CD4-positive, alpha-beta T cell treated with Interferon gamma for 1 hour (primary cell): ENCODE measurements at places on chromosomes 2 and 18.

DNA sequence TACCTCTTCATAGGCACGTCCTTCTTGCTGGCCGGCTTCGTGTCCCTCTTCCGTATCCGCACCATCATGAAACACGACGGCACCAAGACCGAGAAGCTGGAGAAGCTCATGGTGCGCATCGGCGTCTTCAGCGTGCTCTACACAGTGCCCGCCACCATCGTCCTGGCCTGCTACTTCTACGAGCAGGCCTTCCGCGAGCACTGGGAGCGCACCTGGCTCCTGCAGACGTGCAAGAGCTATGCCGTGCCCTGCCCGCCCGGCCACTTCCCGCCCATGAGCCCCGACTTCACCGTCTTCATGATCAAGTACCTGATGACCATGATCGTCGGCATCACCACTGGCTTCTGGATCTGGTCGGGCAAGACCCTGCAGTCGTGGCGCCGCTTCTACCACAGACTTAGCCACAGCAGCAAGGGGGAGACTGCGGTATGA, 2.3 kb downstream of the FZD7 start:
- DNase-seq, result no peak

DNA sequence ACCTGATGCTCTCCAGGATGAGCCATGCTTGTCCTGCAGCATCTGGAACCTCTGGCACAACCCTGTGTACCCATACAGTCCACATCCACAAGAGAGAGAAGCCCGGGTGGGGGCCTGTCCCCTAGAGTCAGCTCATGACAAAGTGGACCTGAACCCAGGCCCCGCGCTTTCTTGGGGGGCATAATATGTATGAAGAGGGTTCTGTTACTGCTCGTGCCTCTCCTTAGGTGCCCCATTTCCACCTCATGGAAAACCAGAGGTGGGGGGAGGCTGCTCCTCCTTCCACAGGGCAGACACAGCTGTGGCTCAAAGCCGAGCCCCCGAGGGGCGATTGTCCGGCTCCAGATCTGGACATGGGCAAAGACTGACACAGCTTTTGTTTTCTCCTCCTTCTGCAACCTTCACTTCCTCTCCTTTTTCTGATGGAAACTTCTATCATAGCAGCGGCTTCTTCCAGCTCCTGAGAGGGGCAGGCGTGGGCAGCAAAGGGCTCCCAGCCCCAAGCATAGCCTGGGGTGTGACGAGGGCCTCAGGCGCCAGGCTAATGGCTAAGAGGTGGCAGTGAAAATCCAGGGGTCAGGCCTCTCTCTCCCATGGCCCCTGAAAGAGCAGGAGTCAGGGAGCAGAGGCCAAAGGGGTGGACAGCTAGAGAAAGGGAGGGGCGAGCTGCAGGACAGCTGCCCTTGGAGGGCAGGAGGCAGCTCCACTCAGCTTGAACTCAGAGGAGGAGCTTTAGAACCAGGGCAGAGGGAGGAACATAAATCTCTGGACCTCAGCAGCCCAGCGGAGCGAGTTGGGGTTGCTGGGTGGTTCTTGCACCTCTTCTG, 155.5 kb downstream of the ZFP36L2 start:
- DNase-seq, result no peak

- DNase-seq, result no peak
Observed at GRCh38 chr2:190158798-190159434, 96.4 kb upstream of the MSTN start.

- DNase-seq, result no peak
Observed at GRCh38 chr2:174794851-174795374, 30.6 kb upstream of the CHRNA1 start.

DNA sequence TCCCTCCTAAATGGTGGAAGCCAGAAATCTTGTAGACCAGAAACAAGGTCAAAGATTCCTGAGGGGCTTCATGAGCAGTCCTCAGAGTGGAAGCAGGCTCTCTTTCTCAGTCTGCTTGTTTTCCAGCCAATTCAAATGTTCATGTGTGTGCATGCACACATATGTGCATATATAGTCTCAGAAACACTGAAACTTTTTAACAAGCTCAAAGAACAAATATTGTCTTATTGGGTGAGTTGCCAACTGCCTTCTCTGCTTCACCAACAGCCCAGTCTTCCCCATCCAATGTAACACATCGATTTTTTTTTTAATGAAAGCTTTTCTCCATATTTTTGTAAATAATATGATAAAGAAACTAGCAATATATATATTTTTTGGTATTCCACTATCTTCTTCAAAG, 3.7 kb downstream of the CACNB4 start:
- no peak for DNase-seq

GRCh38 chr2:233250985-233251305, 528 bp upstream of the ATG16L1 start:
- DNase-seq, result no peak

DNA sequence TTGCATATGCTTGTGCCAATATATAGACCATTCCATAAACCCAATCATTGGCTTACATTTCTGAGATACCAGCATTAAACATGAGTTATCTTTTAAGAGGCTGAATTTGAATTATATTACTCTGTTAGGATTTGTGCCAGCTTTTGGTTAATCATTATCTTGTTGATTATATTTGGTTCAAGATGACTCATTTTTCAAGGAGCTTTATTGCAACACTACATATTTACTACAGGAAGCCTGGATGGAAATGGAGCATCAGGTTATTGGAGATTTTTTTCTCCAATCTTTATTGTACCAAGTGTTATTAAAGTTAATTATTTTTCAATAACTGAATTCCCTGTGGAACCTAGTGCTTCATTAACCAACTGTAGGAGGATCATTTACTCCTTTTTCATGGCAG, 26.4 kb downstream of the EML4 start:
- no peak for DNase-seq

GRCh38 chr2:63121055-63121834, 70.6 kb downstream of the OTX1 start:
- DNase-seq, result no peak

DNA sequence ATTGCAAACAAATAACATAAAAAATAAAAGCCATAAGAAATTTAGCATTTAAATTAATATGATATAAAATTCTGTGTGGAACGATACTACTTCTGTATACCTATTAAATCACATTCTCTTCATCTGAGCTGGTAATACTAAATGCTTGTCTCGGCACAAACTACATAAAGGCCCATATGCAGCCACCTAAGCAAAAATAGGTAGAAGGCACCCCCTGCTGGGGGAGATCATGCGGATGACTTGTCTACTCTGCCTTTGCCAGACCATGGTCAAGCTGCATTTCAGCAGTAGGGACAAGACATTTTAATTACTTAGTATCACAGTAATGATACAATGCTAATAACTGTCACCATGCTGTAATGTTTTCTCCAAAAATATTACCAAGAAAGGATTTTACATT, 108.0 kb downstream of the CDH19 start:
- DNase-seq, result no peak

DNA sequence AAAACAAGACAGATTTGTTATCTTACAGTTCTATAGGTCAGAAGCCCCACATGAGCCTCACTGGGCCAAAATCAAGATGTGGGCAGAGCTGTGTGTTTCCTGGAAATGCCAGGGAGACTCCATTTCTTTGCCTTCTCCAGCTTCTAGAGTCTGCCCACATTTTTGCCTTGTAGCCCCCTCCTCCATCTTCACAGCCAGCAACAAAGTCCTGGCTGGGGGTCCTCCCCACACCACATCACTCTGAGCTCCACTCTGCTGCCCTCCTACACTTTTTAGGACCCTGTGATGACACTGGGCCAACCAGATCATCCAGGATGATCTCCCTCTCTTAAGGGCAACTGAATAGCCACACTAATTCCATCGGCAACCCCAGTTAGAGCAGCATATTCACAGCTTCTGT, 34.3 kb downstream of the ASB1 start:
- DNase-seq, result no peak

GRCh38 chr2:96112501-96113366, 3.6 kb downstream of the ADRA2B start:
- no peak for DNase-seq

DNA sequence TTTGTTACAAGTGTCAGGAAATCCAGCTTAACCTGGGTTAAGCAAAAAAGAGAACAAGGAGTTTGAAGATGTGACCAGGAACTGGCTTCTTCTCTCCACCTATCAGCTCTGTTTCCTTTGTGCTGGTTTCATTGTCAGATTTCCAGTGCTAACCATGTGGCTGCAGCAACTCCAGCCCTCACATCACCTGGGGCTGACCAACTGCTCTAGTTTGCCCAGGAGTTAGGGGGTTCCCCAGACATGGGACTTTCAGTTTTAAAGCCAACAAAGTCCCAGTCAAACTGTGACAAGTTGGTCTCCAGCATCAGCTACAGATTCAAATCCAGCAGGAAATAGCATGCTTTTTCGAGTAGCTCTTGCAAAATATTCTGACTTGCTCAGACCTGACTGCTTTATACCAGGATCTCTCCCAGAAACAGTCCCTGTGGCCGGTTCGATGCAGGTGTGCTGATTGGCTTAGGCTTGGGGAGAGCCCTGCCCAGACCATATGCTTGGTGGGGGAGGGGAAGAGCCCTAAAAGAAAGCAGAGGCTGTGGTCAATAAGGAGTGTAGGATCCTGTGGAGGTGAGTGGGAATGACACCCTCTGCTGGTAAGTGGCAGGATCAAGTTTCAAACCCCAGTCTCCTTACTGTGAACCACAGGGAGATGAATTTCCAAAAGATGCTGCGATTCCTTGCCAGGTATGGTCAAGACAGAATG, 49.5 kb downstream of the KCNE4 start:
- DNase-seq, result no peak

DNA sequence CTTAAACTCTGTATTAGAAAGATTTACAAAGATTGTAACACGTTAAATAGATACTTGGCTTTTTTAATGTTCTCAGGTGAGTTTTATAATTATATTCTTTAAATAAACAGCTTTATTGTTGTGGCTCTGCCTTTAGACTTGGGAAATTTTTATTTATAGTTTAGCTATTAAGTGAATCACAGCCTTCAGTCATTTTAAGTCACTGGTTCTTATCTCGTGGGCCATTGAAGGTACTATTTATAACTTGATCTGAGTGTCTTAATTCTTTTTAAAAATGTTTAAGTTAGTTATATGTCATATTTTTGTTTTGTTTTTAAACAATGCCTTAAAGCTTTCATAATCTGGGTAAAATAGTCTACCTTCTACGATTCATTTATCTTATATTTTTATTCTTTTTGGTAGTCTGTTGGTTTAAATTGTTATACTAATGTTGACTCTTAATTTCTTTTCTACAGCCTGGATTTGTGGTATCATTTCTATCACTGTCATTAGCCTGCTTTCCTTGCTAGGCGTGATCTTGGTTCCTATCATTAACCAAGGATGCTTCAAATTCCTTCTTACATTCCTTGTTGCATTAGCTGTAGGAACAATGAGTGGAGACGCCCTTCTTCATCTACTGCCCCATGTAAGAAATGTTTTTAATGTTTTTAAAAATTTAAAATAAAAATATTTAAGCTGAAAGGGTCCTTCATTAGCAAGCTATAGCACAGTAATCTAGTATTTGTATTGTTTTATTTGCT, 49.3 kb downstream of the SLC39A10 start:
- DNase-seq, result no peak

GRCh38 chr2:96209011-96209728, 543 bp upstream of the STARD7 start:
- no peak for DNase-seq

GRCh38 chr18:67969458-67969857, 452.9 kb upstream of the DSEL start:
- no peak for DNase-seq

DNA sequence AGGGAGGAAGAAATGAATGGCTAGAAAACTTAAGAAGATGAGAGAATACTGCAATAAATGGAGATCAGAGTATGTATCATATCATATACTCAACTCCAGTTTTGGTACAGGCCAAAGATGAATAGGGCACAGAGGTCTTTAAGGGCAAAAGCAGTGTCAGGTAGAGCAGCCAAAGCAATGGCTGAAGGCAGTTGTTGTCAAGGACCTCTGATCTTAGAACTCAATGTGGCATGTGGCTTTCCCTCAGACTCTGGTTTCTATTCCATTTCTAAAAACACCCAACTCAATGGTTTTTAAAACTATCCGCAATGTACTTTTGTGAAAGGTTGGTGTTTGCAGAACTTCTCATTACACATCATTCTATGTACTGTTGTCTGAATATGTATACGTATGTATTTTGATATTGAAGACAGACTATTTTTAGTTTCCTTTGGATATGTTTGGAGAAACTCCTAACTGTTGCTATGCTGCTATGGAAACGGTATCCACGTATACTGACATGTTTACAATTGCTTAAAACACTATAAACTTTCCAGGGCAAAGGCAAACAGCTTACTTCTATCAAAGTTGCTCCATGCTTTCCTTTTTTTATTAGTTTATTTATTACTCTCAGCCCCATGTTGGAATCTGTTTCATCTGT, 58.1 kb upstream of the PELI1 start:
- no peak for DNase-seq

DNA sequence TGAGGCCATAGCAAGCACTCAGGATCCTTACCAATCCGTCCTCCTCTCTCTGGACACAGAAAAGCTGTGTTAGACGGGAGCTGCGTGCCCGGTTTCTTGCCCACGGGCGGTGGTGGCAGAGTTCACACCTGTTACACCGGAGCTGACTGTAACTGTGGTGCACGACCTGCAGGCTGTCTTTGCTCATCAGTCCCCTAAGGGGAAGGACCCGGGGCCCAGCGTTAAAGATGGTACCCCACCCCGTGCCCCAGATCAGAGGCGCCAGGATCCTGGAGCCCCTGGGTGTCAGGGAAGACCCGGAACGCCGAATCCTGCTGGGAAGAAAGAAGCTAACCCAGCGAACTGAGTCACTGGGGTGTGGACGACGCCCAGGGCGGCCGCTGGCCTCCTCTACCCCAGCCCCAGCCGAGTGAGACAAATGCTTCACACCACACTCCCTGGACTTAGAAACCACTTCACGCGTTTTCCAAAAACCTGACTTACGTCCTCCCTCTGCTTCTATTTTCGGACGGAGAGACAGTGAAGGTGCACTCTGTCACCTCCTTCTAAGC, 293.6 kb upstream of the SALL3 start:
- no peak for DNase-seq

GRCh38 chr2:20455076-20455587, 8.3 kb downstream of the RHOB start:
- DNase-seq, result no peak

- DNase-seq, result peak; percentile 36
Observed at GRCh38 chr2:100178085-100178788, 35.8 kb upstream of the AFF3 start.

GRCh38 chr2:151983221-151983620, 115.6 kb downstream of the CACNB4 start:
- no peak for DNase-seq

GRCh38 chr2:117128461-117128860, 686.0 kb upstream of the DDX18 start:
- DNase-seq, result no peak
